Vagina (tissue), 2 donors: ENCODE measurements at places on chromosomes 7 and 10. TPM values are rescaled to one million over a fixed set of nuclear protein-coding genes. Genes with fewer than 3 reads are reported as not detected.

- DNase-seq: no peak
Measured at GRCh38 chr10:90959826-90960225, 38.9 kb upstream of the ANKRD1 start.

Gene GFRA1
- total RNA-seq: 57.7 TPM

DNA sequence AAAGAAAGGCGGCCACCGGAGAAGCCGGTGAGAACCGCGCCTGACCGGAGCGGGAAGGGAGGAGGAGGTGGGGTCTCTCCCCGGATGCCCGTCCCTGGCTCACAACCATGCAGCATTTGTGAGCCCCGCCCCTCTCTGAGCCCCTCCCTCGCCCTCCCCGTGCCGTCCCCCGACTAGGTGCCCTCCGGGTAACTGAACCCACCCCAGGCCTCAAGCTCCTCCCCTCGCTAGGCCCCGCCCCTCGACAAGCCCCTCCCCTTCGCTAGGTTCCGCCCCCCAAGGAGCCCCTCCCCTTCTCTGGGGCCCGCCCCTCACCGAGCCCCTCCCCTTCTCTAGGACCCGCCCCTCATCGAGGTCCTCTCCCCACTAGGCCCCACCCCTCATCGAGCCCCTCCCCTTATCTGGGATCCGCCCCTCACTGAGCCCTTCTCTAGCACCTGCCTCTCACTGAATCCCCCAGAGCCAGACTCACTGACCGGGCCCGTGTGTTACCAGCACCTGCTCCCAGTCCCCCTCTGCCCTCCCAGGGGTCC lies 42.2 kb upstream of the HSPB1 start:
- DNase-seq: no peak

DNA sequence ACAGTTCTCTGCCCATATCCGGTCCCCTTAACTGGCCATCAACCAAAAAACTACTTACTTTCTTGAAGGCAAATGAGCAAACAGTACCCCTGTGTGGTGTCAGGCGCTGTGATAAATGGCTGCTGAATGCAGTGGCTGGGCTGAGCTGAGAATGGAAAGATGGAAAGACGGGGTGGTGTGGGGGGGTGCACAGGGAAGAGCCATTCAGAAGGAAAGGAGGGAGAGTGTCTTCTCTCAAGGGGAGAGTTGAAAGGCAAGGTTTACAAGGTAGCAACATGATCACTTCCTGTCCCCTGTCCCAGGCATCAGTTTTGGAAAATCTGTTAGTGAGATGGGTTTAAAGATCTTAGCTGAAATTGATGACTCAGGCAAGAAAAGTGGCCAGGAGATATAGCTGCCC lies 22.5 kb downstream of the EMX2 start:
- no peak for DNase-seq

Gene TAS2R3
- total RNA-seq: 1.5 TPM

GRCh38 chr7:132240262-132240661 lies 336.0 kb downstream of the PLXNA4 start:
- DNase-seq: no peak

- DNase-seq: no peak
Measured at GRCh38 chr7:39621784-39622411, 1.5 kb upstream of the RALA start.

Gene BTAF1
- 41.0 TPM for total RNA-seq

Gene KBTBD2
- 30.0 TPM for total RNA-seq

DNA sequence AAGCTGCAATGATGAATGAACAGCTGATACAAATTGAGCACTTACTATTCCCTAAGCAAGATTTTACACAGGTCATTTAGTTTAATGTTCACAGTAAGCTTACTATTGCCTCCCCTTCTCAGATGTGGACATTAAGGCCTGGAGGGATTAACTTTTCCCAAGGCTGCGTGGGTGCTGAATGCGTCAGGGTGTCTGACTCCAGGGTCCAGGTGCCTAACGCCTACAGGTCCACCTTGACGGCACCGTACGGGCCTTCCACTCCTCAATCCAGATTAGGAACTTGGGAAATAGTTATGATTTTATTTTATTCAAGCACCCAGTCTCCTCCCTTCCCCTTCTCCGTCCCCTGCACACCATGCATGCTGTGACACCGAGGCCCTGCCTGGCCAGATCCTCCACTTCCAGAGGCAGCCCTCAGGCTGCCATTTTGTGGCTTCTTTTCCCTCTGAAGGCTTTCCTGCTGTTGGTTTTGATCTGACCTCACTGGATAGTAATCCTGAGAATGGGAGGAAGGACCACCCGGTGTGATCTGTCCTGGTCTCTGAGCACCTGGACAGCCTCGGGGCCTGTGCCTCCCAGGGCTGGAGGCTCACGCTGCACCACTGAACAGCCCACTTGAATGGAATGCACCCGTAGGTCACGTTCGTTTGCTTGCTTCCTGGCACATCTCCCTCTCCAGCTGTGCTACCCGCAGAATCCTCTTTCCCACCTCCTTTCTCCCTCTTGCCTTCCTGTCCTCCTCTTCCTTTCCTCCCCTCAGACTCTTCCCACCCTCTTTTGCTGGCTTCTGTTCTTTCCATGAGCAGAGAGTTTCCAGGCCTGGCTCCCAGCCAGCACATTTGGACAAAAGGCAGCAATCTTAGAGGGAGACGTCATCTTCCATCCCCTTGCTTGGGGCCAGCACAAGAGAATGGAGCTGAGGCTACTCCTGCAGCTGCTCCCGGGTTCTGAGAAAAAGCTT lies 14.4 kb downstream of the DENND2A start:
- no peak for DNase-seq

DNA sequence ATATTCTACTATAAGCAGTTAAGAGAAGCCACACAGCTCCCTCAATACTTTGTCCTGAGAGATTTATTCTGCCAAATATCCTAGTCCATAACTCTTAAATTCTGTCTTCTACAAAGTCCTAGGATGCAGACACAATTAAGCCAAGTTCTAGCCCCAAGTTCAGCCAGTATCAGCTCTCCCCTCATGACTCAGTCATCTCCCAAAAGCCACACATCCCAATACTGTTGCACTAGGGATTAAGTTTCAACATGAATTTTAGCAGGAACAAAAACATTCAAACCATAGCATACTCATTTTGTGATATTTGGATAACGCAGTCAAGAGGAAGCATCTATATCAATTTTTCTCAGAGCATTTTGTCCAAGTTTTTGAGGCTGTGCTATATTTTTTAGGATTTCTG lies 277.4 kb downstream of the FZD1 start:
- DNase-seq: no peak

- DNase-seq: no peak
Measured at GRCh38 chr7:112386619-112387018, 63.6 kb upstream of the IFRD1 start.

GRCh38 chr10:97887399-97887798 lies 37.8 kb downstream of the GOLGA7B start:
- DNase-seq: no peak

DNA sequence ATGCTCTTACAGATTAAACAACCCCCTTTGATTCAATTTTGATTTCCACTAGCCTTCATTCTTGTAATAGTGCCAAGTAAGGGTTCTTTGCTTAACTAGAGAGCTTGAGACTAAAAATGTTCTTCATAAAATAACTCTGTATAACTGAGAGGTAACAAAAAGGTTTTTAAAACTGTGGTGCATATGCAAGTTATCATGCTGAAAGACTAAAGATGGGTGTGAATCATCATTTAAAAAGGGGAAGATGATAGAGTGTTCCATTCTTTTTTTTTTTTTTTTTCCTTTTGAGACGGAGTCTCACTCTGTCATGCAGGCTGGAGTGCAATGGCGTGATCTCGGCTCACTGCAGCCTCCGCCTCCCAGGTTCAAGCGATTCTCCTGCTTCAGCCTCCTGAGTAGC lies 11.1 kb downstream of the MDFIC start:
- no peak for DNase-seq

GRCh38 chr10:21506351-21506750 lies 19.1 kb downstream of the SKIDA1 start:
- no peak for DNase-seq

Gene TCAF2
- 9.1 TPM for total RNA-seq

GRCh38 chr7:126792521-126792920 lies 460.2 kb downstream of the GRM8 start:
- DNase-seq: no peak

Gene SLC16A12
- total RNA-seq: 3.7 TPM

- no peak for DNase-seq
Measured at GRCh38 chr10:15336211-15336610, 34.9 kb downstream of the FAM171A1 start.

Gene OR2A7
- 7.4 TPM for total RNA-seq

DNA sequence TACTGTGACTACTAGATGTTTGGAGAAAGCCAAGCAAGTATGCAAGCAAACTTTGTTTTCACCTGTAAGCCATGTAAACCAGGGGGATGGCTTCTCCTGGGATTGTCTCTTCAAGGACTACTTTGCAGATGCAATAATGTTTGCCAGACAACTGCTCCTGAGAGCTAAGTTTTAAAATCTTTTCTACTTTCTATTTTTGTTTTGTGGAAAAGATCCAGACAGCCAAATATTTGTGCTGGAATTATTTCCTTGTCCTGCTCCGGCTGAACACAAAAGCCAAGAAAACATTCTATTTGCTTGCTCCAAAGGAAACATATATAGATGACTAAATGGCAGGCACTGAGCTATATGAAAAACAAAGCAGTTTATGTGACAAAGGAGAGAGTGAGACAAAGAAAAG lies 51.6 kb downstream of the TFPI2 start:
- DNase-seq: no peak
